ENCODE measurements at places on chromosomes 4 and X. TPM values are rescaled to one million over a fixed set of nuclear protein-coding genes. Genes with fewer than 3 reads are reported as not detected.

The STK32B gene
- 1.1 TPM for polyA plus RNA-seq

GRCh38 chrX:133638285-133638684, 223.0 kb upstream of the GPC4 start:
- DNase-seq, result no peak
- no peaks in the 10 kb centered on the region for H3K27me3 ChIP-seq
- no peak overlapping the region for H3K27ac ChIP-seq
- no peaks in the 10 kb centered on the region for H3K36me3 ChIP-seq
- no peak overlapping the region for H3K4me3 ChIP-seq

The MAGEA4 gene
- not detected for polyA plus RNA-seq

DNA sequence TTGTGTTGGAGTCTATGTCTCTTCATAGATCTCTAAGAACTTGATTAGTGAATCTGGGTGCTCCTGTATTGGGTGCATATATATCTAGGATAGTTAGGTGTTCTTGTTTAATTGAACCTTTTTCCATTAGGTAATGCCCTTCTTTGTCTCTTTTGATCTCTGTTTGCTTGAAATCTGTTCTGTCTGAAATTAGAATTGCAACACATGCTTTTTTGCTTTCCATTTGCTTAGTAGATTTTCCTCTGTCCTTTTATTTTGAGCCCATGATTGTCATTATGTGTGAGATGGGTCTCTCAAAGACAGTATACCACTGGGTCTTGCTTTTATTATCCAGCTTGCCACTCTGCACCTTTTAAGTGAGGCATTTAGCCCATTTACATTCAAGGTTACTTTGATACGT, 79.1 kb upstream of the APOOL start:
- H3K27me3 ChIP-seq, result no peaks in the 10 kb centered on the region
- no peak overlapping the region for H3K27ac ChIP-seq
- no peaks in the 10 kb centered on the region for H3K4me1 ChIP-seq
- no peak for DNase-seq
- H3K4me3 ChIP-seq, result no peak overlapping the region

- peaks cover 15% of the 10 kb centered on the region for H3K4me1 ChIP-seq
- no peak overlapping the region for H3K27ac ChIP-seq
- no peaks in the 10 kb centered on the region for H3K27me3 ChIP-seq
Observed at GRCh38 chrX:42616981-42617380, 161.0 kb downstream of the PPP1R2C start.

The ATP2B3 gene
- polyA plus RNA-seq, result not detected

DNA sequence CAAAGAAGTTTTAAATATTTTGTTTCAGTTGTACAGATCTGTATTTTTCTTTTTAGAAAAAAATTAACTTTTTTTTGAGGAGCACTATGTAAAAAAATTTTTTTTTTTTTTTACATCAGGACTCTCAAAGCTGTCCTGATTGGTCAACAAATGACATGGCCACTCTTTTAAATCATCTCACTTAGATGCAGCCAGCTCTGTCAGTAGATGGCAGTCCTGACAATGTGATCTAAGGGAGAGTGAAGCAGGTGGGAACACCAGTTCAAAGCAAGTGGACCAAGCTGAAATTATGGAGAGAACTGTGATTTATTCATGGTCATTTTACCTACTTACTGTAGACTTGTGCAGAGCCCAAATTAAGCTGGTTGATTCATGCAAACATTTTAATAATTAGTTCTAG, 174.7 kb upstream of the GPRIN3 start:
- DNase-seq, result no peak
- no peaks in the 10 kb centered on the region for H3K27me3 ChIP-seq
- no peak overlapping the region for H3K27ac ChIP-seq
- H3K36me3 ChIP-seq, result no peaks in the 10 kb centered on the region
- no peak overlapping the region for H3K4me3 ChIP-seq

- H3K4me3 ChIP-seq, result peak overlapping the region; percentile 89
- H3K36me3 ChIP-seq, result no peaks in the 10 kb centered on the region
- H3K27me3 ChIP-seq, result no peaks in the 10 kb centered on the region
- peak; percentile 50 for DNase-seq
- H3K27ac ChIP-seq, result peak overlapping the region; percentile 81
Observed at GRCh38 chr4:1216869-1217294, 32.0 kb downstream of the CTBP1 start.

DNA sequence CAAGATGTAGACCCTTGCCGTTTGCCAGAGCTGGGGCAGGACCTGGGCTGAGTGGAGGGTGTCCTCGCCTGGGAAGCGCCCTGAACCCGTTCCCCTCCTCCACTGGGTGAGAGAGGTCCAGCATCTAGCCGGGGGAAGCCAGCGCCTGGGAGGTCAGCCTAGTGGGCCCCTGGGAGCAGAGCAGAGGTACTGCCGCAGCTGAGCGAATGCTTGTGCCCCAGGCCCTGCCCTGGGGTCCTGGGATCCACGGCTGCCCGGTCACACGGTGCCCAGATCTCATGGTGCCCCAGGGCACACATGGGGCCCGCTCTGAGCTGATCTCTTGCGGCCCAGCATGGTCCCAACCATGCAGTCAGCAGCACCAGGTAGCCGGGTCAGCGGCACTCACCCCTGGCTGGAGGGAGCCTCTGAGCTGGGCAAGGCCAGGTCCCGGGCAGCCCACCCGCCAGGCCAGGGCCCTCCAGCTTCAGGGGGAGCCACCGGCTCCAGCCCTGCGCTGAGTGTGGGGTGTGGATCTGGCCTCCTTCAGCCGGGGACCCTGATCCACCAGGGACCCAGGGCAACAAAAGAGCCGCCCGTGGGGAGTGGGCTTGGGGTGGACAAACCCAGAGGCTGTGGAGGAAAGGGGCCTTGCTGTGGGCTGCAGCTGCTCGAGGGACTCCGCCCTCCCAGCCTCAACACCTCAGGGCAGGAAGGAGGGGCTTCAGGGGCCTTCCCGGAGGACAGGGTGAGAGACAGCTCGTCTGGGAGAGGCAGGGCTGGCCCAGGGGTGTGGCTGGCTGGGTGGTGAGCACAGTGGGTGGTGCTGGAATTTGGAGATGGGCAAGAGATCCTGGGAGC, 4.1 kb upstream of the CPLX1 start:
- H3K4me1 ChIP-seq, result peaks cover 10% of the 10 kb centered on the region
- H3K36me3 ChIP-seq, result no peaks in the 10 kb centered on the region
- no peak overlapping the region for H3K4me3 ChIP-seq

- no peaks in the 10 kb centered on the region for H3K4me1 ChIP-seq
- DNase-seq, result no peak
Observed at GRCh38 chr4:142383800-142384470, 462.2 kb downstream of the INPP4B start.

- no peaks in the 10 kb centered on the region for H3K4me1 ChIP-seq
- no peak for DNase-seq
- no peak overlapping the region for H3K4me3 ChIP-seq
- peaks cover 2% of the 10 kb centered on the region for H3K36me3 ChIP-seq
- no peak overlapping the region for H3K27ac ChIP-seq
Observed at GRCh38 chr4:1981251-1982058, 27.3 kb downstream of the NELFA start.

DNA sequence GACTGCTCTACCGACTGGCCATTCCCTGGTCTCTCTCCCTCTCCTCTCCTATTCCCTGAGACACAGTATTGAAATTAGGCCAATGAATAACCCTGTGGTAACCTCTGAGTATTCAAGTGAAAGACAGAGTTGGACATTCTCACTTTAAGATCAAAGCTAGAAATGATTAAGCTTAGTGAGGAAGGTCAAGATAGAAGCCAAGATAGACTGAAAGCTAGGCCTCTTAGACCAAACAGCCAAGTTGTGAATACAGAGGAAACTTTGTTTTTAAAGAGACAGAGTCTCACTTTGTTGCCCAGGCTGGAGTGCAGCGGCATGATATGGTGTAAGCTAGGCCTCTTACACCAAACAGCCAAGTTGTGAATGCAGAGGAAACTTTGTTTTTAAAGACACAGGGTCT, 64.6 kb downstream of the KDM6A start:
- H3K27ac ChIP-seq, result no peak overlapping the region
- no peak overlapping the region for H3K4me3 ChIP-seq
- H3K27me3 ChIP-seq, result no peaks in the 10 kb centered on the region
- H3K36me3 ChIP-seq, result peaks cover 6% of the 10 kb centered on the region

DNA sequence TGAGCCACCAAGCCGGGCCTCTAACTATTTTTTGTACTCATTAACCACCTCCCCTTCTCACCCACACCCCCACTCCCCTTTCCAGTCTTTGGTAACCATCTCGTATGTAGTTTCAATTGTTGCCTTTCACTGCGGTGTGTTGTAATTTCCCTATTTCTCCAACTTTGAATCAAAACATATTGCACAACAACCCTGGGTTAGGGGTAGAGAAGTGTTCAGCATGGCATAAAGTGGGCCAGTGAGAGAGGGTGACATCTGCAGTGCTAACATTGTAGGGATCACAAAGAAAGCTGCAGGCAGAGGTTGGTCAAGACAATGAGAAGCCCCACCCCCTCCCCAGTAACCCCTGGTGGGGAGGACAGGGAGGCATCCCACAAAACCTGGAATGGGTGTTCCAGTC, 92.7 kb downstream of the SPATA18 start:
- no peak for DNase-seq
- no peaks in the 10 kb centered on the region for H3K4me1 ChIP-seq
- no peaks in the 10 kb centered on the region for H3K27me3 ChIP-seq
- H3K36me3 ChIP-seq, result no peaks in the 10 kb centered on the region

The GPC3 gene
- not detected for polyA plus RNA-seq

The GIMD1 gene
- not detected for polyA plus RNA-seq

GRCh38 chr4:158884280-158884679, 115.5 kb downstream of the FNIP2 start:
- no peaks in the 10 kb centered on the region for H3K36me3 ChIP-seq
- no peak for DNase-seq
- no peak overlapping the region for H3K4me3 ChIP-seq
- H3K4me1 ChIP-seq, result no peaks in the 10 kb centered on the region

DNA sequence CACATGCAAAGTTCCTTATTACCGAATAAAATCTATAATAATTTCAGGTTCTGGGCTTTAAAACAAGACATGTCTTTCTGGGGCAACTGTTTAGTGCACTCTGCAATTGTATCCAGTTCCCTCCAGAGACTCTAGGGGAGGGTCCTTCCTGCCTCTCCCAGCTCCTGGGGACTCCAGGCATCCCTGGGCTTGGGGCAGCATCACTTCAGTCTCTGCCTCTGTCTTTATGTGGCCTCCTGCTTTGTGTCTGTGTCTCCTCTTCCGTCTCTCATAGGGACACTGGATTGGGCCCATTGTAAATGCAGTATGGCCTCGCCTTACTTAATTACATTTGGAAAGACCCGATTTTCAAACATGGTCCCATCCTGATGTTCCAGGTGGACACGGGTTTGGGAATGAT, 10.9 kb upstream of the ASMTL start:
- H3K36me3 ChIP-seq, result peaks cover 14% of the 10 kb centered on the region
- peaks cover 45% of the 10 kb centered on the region for H3K4me1 ChIP-seq
- no peak overlapping the region for H3K4me3 ChIP-seq
- H3K27me3 ChIP-seq, result no peaks in the 10 kb centered on the region

GRCh38 chrX:48474127-48474526, 1.9 kb upstream of the FTSJ1 start:
- H3K4me1 ChIP-seq, result peaks cover 29% of the 10 kb centered on the region
- no peak for DNase-seq
- no peak overlapping the region for H3K4me3 ChIP-seq
- H3K27ac ChIP-seq, result no peak overlapping the region
- H3K27me3 ChIP-seq, result no peaks in the 10 kb centered on the region

DNA sequence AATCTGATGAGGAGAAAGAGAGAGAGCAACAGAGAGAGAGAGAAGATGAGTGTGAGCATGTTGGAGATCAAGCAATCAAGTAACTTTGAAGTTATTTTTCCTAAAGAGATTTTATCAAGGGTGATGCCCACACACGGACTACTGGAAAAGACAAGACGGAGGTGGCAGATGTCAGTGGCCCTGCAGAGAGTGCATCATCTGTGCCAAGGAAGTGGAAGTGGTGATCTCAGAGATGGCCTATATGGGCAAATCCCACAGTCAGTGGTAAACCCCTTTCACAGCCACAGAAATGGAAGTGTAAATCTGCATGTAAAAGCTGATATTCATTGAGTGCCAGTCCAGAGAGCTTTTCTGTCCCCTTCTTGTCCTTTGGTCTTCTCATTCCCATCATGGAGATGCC, 577.2 kb upstream of the AADAT start:
- H3K4me1 ChIP-seq, result no peaks in the 10 kb centered on the region
- H3K36me3 ChIP-seq, result no peaks in the 10 kb centered on the region
- H3K27ac ChIP-seq, result no peak overlapping the region
- no peak for DNase-seq
- H3K4me3 ChIP-seq, result no peak overlapping the region
- H3K27me3 ChIP-seq, result no peaks in the 10 kb centered on the region

- no peak overlapping the region for H3K27ac ChIP-seq
- H3K27me3 ChIP-seq, result no peaks in the 10 kb centered on the region
- DNase-seq, result no peak
- H3K36me3 ChIP-seq, result no peaks in the 10 kb centered on the region
Observed at GRCh38 chr4:1207603-1208265, 35.4 kb upstream of the SPON2 start.

GRCh38 chrX:31819455-31819854, 747.6 kb upstream of the FTHL17 start:
- no peak overlapping the region for H3K27ac ChIP-seq
- H3K36me3 ChIP-seq, result no peaks in the 10 kb centered on the region
- no peak for DNase-seq
- H3K4me1 ChIP-seq, result no peaks in the 10 kb centered on the region
- H3K27me3 ChIP-seq, result no peaks in the 10 kb centered on the region
- H3K4me3 ChIP-seq, result no peak overlapping the region

- H3K27me3 ChIP-seq, result no peaks in the 10 kb centered on the region
- DNase-seq, result no peak
- H3K4me1 ChIP-seq, result no peaks in the 10 kb centered on the region
- H3K36me3 ChIP-seq, result no peaks in the 10 kb centered on the region
- no peak overlapping the region for H3K4me3 ChIP-seq
Observed at GRCh38 chr4:169116270-169116901, 106.3 kb upstream of the CBR4 start.

GRCh38 chr4:184472614-184473498, 1.5 kb downstream of the IRF2 start:
- DNase-seq, result peak; percentile 71
- peaks cover 74% of the 10 kb centered on the region for H3K4me1 ChIP-seq
- H3K36me3 ChIP-seq, result peaks cover 9% of the 10 kb centered on the region
- H3K4me3 ChIP-seq, result peak overlapping the region; percentile 96
- H3K27me3 ChIP-seq, result no peaks in the 10 kb centered on the region

DNA sequence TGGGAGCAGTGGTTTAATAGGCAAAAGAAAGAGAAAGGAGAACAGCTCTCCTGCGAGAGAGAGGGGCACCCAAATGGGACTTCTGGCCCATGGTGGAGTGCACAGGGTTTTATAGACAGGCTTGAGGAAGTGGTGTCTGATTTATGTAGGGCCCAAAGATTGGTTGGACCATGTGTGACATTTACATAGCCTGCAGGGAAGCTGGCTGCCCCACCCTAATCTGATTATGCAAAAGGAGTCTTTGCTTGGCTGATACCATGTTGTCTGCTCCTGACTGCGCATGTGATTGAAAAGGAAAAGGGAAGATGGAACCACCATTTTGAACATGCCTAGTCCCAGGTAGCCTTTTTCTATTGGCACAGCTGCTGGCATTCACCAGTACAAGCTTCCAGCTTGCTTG, 100.0 kb upstream of the DIPK2B start:
- no peaks in the 10 kb centered on the region for H3K4me1 ChIP-seq
- H3K27me3 ChIP-seq, result no peaks in the 10 kb centered on the region
- H3K4me3 ChIP-seq, result no peak overlapping the region

The ARMCX4 gene
- polyA plus RNA-seq, result 3.5 TPM

The STPG2 gene
- not detected for polyA plus RNA-seq

GRCh38 chr4:145929415-145930178, 9.0 kb downstream of the ZNF827 start:
- peaks cover 29% of the 10 kb centered on the region for H3K4me1 ChIP-seq
- no peak for DNase-seq
- peaks cover 4% of the 10 kb centered on the region for H3K36me3 ChIP-seq
- H3K4me3 ChIP-seq, result no peak overlapping the region
- H3K27ac ChIP-seq, result no peak overlapping the region

Data from naive B cell (primary cell).